CD4-positive, alpha-beta T cell (primary cell): ENCODE measurements at places on chromosomes 2 and 18.
A peak's percentile ranks its signal among the peaks of the same experiment; 100 is the strongest.

GRCh38 chr18:62745089-62745751 is 29.9 kb downstream of the PHLPP1 start:
- no peak for DNase-seq

DNA sequence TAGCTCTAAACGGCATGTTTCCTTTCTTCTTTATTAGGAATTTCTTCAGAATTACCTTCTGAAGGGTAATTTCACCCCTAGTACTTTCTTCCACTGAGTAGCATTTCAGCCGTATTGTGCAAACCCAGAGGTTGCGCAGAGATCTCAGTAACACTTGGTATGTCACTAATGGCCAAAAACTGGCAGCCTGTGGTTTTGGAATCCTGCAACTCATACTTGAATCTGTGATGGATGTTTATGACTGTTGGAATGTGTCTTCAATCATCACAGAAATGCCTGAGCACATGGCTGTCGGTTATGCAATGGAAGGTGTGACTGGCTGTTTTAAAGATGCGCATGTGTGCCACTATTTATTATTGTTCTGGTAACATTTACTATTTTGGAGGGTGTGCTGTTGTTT is 100.0 kb downstream of the COLEC12 start:
- no peak for DNase-seq

GRCh38 chr2:88865801-88866371 is 174.4 kb downstream of the RPIA start:
- no peak for DNase-seq

DNA sequence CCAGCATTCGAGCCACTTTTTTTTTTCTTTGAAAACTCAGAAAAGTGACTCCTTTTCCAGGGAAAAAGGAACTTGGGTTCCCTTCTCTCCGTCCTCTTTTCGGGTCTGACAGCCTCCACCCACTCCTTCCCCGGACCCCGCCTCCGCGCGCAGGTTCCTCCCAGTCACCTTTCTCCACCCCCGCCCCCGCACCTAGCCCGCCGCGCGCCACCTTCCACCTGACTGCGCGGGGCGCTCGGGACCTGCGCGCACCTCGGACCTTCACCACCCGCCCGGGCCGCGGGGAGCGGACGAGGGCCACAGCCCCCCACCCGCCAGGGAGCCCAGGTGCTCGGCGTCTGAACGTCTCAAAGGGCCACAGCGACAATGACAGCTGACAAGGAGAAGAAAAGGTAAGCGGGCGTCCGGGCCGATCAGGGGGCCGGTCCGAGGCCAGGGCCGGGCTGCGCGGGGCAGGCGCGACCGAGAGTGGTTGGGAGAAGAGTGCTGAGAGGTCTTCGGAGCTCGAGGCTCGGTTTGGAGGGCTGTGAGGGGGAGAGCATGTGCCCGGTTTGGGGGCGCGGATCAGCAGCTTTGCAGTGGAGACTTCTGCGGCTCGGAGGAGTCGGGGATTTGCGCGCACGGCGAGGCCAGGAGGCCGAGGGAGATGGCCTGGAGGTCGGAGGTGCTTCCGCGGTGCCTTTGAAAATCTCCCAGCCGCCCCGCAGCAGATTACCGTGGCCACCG is 502 bp downstream of the EPAS1 start:
- DNase-seq: peak; percentile 54

DNA sequence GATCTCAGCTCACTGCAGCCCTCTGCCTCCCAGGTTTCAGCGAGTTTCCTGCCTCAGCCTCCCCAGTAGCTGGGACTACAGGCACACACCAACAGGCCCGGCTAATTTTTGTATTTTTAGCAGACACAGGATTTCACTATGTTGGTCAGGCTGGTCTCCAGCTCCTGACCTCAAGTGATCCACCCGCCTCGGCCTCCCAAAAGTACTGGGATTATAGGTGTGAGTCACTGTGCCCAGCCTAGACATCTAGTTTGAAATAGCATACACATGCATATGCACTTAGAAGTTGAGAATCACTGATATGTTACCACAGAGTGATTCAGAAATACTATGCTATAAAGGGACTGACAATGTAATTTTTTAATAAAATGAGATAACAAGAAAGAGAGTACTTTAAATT is 69.8 kb upstream of the CDKL4 start:
- no peak for DNase-seq

DNA sequence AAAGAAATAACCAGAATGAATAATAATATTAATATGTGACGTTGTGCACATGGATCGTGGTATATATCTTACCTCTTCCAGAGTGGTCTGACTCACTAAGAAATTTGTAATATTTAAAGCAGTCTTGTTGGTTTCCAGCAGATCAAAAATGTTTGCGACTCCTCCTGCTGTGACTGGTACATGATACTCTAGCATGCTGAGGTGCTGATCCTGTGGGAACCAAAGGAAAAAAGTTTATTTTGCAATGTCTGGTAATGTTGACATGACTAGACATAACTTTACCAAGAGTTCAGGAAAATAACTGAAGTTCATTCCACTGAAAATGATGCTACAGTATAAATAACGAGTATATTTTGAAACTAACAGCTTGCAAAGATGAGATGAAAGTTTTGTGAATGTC is 124.5 kb upstream of the BARD1 start:
- DNase-seq: no peak

DNA sequence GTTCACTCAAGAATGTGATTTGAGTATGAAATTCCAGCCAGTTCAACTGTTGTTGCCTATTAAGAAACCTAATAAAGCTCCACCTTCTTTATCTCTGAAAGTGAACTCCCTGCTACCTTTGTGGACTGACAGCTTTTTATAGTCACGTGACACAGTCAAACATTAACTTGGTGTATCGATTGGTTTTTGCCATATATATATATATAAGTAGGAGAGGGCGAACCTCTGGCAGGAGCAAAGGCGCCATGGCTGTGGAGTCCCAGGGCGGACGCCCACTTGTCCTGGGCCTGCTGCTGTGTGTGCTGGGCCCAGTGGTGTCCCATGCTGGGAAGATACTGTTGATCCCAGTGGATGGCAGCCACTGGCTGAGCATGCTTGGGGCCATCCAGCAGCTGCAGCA is at the start of gene UGT1A1:
TSS of gene UGT1A1 (plus strand) at position 228 of the 400 bp plus-strand sequence. CDS start at position 246, 18 bp downstream.
- no peak for DNase-seq

- peak; percentile 8 for DNase-seq
These were observed 821 bp upstream of the EPHA4 start for GRCh38 chr2:221572821-221573429.

- DNase-seq: no peak
These were observed 45.9 kb upstream of the YES1 start for GRCh38 chr18:857986-858385.

DNA sequence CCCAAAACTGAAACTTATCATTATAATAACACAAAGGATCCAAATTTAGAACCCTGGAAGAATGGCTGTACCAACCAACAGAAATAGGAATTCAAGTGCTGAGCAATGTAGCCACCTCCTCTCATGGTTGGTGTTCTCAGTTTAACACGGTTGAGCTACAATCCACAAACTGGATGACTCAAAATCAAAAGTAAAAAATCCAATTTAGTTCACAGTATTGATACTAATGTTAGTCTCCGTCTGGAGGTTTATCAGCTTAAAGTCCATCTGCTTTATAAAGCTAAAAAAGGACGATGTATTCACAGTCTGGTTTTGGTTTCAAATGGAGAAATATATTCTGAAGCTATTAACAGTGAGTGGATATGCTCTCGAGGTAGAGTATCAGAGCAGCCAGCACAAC is 40.5 kb downstream of the CNTNAP5 start:
- DNase-seq: no peak

DNA sequence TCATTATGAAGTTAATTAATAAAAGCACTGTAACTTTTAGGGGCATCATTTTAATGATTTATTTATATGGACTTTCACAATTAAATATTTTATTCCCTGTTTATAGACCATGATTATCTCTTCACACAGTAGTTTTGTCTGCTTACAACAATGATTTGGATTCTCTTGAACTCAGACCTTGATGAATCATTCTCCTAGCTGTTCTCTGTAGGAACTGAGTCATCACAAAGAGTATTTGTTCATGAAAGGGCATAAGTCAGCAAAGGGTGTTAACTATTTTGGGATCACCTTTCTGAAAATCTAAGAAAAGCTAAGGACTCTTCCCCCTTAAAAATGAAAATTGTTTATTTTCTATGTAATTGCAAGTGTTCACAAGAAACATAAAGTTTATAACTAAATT is 461.1 kb upstream of the UBE2E3 start:
- DNase-seq: no peak

DNA sequence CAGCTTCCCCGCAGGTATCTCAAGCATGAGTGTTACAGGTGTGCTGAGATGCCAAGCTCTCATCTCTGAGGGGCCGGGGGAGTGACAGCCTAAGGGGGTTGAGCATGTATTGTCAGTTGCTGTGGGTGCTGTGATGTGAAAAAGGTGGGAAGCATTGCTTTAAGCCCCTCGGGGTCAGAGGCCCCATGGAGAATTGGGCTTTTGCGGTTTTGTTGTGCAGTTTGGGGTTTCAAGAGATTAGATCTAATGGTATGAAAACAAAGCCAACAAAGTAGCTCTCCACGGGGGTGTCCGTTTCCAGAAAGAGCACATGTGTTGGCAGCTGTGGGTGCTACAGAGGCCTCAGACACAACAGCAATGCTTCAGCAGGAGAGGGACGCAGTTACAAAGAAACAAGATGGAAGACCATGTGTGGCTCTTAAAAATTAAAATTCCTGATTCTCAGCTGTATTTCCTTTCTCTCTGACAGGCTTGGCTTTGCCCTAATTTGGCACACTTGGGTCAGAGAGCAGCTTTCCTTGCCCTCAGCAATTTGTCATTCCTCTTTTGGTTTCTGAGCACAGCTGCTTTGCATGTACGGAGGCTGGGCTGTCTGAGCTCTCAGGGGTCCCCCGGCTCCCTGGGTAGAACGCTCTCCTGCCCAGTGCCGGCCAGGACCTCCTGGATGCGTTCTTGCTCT is 69.9 kb downstream of the TMEM247 start:
- no peak for DNase-seq

DNA sequence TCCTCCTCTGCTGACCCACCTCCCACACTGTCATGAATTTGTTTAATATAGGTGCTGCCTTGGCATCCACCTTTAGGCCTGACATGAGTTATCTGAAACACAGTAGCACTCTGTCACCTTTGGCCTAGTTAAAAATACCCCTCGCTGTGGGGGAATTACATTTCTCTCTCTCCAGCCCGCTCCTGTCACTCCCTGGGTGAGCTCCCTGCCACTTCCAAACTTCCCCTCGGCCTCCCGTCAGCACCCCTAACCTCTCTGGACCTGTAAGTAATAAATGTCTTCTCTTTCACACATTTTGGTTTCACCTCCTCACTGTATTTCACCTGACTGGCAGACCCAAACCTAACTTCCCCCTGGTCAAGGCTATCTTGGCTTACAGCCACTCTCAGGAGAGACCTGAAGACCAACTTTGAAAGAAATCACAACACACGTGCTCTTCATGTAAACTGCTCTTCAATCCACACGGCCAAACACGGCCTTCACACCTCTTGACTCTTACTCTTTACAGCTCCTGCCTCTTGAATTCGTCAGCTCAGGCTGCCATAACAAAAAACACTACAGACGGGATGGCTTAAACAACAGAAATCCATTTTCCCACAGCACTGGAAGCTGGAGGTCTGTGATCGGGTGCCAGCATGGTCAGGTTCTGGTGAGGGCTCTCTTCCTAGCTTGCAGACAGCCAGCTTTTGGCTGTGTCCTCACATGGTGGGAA is 28.3 kb downstream of the REEP1 start:
- DNase-seq: no peak

GRCh38 chr18:35464831-35465279 is 32.9 kb downstream of the INO80C start:
- DNase-seq: no peak

- peak; percentile 30 for DNase-seq
These were observed 51.3 kb downstream of the ACSL3 start for GRCh38 chr2:222912117-222912516.

DNA sequence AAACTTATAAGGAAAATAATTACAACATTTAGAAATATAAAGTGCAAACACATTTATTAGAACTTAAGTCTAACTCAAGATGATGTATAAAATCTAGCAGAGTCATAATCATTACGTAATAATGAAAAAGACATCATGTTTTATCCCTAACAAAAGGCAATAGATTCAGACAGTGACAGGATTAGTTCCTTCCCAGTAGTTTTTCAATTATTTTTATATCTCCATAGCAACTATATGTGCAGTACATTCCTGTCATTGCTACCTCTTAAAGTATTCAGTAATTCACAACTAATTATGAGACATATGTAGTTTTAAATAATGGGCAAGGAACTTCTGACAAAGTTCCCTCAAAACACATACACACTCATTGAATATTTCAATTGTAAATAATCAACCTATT is 687.9 kb downstream of the CCDC85A start:
- DNase-seq: no peak

- no peak for DNase-seq
These were observed 4.7 kb upstream of the CFAP65 start for GRCh38 chr2:219045937-219046550.

DNA sequence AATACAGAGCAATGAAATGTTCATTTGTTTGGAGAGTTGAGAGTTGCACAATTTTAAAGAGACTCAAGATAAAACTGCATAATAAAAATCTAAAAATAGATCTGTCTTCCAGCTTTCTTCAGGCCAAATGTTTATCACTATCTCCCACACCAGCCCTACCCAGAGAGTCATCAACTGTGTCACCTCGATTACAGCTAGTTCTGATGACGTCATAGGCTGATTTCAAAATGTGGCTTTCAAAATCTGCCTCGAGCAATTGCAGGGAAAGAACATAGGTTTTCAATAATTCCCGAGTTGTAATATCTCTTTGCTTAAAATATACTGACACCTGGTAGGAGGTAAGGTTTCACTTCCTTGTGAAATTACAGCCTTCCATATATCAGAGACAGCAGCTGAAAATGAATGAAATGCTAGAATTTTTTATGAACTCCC is 677.6 kb upstream of the ID2 start:
- no peak for DNase-seq

GRCh38 chr2:24883946-24884345 is 36.1 kb downstream of the ADCY3 start:
- no peak for DNase-seq

DNA sequence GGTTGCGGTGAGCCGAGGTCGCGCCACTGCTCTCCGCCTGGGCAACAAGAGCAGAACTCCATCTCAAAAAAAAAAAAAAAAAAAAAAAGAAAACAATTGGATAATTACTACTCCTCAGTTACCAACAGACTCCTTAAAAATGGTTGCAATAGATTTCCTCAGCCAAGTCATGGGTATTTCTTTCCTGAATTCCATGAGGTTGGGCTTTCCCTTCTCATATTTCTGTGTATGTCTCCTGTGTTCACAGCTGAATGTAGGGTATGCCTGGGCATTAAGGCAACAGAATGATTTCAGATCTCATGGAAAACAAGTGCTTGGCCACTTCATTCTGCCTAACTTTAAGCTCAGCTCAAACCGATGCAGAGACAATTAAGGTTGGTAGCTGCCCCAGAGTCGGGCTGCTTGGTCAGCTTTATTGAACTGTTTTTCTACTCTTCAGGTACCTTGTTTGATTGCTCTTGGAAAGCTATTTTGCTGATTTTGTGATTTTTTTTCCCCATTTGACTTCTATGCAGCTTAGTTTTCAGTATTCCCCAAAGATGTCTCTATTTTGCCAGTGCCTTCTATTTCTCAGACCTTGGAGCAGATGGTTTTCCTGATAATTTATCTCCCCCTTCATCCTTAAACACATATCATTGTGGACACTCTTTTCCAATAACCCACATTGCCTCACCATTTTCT is 24.8 kb downstream of the KIF5C start:
- DNase-seq: no peak

GRCh38 chr2:165624470-165624800 is 154.9 kb downstream of the CSRNP3 start:
- DNase-seq: no peak

GRCh38 chr18:59906203-59906602 is 6.4 kb downstream of the PMAIP1 start:
- no peak for DNase-seq
